NCI-H2171 treated with DMSO at 0.1 percent for 48 hours (cell line): ENCODE measurements at places on chromosomes 7 and 10.

GRCh38 chr10:8332730-8333111 lies 278.2 kb downstream of the GATA3 start:
- DNase-seq, result no peak

- DNase-seq, result no peak
Observed at GRCh38 chr7:3338161-3338560, 37.1 kb downstream of the SDK1 start.

DNA sequence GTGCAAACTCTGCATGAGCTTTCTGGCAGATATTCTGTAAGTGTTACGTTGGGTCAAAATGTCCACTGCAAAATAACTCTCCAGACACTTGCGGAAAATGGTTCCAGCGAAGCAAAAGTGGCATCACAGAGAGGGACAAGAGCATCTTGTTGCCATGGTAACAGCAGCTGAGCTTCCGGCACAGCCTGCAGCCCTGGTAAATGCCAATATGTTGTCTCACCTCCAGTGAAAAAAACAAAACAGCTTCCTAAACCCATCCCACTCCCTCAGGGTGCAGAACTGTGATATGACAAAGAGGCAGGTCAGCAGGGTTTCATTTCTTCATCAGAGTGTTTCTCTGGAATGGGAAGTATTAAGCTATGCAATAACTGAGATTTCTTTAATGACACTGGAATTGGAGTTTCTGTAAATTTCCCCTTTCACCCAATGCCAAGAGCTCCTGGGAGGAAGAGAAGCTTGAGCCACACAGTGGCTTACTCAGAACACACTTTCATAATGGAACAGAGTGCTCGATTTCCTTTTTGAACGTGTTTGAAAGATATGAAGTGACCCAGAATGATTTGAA lies 65.6 kb downstream of the FOXI2 start:
- DNase-seq, result no peak

GRCh38 chr7:21028599-21028998 lies 241.9 kb upstream of the SP8 start:
- DNase-seq, result no peak
